ENCODE measurements at places on chromosomes 16 and 17.

GRCh38 chr16:18839555-18839954, 38.2 kb upstream of the ARL6IP1 start:
- DNase-seq, result no peak

GRCh38 chr16:17469011-17469740, 1.6 kb downstream of the XYLT1 start:
- DNase-seq, result peak; percentile 24

DNA sequence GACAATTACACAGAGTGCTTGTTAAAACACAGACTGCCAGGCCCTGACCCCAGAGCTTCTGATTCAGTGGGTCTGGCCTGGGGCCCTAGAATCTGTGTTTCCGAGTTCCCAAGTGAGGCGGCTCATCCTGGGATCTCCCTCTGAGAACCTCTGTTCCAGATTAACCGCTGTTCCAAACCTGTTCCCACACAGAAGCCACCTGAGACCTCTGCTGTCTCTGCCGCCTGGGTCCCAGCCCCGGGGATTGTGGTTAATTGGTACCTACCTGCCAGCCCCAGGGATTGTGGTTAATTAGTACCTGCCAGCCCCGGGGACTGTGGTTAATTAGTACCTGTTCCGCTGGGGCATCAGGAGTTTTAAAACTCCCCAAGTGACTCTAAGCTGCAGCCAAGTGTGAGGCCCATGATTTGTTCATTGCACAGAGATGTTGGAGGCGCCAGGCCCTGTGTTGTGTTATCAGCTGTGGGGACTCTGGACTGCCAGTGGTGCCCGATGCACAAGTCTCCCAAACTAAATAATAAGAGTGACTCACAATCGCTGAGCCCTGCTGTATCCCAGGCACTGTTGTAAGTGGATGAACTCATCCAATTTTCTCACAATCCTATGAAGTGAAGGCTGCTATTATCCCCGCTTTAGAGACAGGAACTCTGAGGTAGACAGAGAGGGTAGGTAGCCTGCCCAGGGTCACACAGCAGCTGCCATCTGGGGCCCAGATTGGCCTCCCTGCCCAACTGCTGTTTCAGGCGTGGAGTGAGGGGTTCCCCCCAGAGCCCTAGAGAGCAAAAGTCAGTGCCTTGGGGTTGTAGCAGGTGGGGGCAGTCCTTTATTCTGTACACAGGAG, 219.7 kb downstream of the IRF8 start:
- DNase-seq, result no peak

- DNase-seq, result no peak
These were observed 42.4 kb upstream of the DOC2B start for GRCh38 chr17:223723-224471.

GRCh38 chr17:30377574-30378240, 1.0 kb upstream of the CPD start:
- no peak for DNase-seq

GRCh38 chr17:17506181-17506741, 10.1 kb upstream of the RASD1 start:
- no peak for DNase-seq

DNA sequence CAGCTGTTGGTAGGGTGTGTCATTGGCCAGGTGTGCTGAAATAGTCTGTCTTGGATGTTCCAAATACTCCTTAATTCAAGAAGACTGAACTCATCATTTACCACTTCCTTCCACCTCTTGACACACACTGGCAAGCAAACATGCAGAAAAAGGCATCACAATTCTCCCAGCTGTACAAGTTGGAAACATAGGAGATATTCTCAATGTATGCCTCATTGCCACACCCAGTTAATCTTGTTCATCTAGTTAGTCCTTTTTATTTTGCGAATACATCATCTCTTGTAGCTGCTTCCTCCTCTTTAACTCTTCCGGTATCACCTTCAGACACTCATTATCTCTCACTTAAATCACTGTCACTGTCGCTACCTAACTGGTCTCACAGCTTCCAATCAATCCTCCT, 75.1 kb upstream of the GOT2 start:
- no peak for DNase-seq

DNA sequence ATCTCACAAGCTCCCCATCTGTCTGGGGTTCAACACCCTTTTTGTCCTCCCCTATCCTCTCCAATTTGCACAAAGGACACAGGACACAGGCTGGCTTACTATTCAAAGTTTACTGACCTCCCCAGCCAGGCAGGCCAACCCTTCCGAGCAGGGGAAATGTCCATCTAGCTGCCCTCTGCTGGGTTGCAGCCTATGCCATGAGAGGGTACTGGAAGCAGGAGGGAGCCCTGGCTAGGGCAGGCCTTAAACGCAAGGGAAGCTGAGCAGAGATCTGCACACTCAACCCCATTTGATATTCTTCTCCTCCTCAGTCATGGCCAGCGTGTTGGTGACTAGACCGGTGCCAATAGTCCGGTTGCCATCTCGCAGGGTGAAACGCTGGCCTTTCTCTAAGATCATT, 3.5 kb downstream of the TUFM start:
- DNase-seq, result no peak

DNA sequence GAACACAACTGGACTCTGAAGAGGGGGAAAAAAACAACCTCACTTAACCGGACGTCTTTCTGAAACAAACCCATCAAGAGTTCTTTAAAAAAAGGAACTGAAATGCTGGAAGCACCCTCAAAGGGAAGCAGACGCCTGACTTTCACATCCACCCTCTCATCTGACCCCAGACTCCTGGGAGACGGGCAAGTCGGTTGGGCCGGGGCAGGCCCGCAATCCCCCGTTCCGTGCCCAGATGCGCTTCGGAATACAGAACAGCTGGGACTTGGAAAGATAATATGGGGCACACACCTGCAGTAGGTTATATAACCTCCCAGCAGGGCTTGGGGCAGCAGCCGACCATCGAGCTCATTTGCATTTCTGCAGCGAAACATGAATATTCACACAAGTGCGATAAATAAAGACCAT, 3.7 kb downstream of the ARHGAP27 start:
- DNase-seq, result no peak

DNA sequence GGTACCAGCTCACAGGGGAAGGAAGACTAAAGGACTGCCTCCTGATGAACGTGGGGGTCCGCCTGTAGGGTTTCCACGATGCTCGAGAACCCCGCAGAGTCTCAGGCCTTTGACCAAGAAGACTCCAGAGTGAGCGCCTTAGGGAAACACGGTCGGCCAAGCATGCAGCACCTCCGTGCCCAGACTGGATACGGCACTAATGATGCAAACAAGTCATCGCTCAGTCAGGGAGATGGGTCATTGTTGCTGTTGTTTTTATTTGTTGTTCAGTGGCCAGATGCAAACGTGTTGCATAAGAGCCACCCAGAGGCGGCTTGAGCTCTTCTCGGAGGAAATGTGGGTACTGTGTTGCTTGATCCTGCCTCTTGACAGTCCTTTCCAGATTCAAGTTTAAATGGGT, 19.3 kb upstream of the RBFOX3 start:
- DNase-seq, result no peak

DNA sequence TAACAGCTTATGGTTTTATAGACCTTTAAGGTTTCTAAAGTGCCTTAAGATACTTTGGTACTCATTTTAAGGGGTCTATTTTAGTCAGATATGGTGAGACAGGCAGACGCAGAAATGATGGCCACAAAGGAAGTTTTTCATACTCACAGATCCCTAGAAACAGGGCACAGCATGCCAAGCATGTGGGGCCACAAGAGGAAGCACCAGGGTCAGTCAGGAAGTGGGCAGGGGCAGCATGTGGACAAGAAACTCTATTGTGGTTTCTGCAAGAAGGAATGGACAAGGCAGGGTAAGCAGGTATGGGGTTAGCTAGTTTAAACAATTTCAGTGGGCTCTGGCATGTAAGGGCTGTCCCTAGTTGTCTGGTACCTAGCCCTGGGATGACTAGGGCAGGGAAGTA, 8.5 kb downstream of the EFCAB3 start:
- DNase-seq, result peak; percentile 2

DNA sequence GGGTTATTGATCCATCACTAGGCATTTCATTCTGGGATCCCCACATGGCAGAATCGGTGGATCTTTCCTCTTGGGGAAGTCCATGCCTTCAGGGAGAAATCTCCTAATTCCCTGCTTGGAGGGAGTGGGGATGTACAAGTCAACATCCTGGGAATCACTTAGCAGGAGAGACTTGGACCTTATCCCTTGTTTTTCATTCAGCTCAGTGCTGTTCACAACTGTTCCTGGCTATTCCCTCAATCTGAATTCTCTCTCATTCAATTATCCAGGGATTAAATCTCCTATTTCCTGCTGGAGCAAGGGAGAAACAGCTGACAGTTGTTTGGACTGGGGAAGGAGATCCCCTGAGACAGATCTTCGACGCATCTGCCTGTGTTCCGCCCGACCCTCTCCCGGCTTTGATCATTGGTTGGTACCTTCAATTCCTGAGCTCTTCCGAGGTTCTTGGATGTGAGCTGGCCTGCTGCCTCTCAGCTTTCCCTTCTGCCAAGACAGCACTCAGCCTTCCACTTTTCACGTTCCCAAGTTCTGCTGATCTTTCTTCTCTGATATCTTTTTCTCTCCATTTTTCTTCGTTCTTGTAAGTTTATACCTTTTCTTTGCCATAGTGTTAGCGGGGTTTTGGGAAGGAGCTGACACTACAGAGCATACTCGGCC, 115.4 kb upstream of the GNAO1 start:
- no peak for DNase-seq

DNA sequence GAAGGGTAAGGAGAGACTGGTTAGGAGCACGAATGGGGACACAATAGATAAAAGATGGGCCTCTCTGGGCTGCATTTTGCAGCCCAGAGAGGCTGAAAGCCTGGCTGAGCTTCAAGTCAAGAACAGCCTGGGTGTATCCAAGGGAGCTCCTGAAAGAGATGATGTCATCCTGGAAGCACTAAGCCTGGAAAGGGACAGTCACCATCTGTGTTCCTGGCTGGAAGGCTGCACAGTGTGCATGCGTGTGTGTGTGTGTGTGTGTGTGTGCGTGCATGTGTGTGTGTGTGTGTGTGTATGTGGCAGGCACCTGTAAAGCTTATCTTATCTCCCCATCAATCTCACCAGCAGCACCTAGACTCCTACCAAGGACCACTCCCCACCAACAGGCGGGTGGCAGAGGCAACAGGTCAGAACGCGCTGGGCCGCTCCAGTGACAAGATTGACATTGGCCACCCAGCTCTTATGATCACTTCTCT, 44.1 kb downstream of the COG7 start:
- DNase-seq, result peak; percentile 22

- no peak for DNase-seq
These were observed 354.6 kb downstream of the CDH8 start for GRCh38 chr16:61681673-61682072.

- DNase-seq, result no peak
These were observed 26.0 kb upstream of the CDH15 start for GRCh38 chr16:89145406-89146161.

GRCh38 chr17:30590081-30590733, 113.0 kb downstream of the GOSR1 start:
- no peak for DNase-seq

- no peak for DNase-seq
These were observed 110.4 kb downstream of the MRTFB start for GRCh38 chr16:14181371-14182050.

GRCh38 chr17:39636587-39636926, 387 bp upstream of the STARD3 start:
- DNase-seq, result no peak

- no peak for DNase-seq
These were observed 14.6 kb downstream of the RSL1D1 start for GRCh38 chr16:11836650-11837244.

- DNase-seq, result peak; percentile 69
These were observed 12.4 kb downstream of the ATP5PD start for GRCh38 chr17:75034236-75034908.

DNA sequence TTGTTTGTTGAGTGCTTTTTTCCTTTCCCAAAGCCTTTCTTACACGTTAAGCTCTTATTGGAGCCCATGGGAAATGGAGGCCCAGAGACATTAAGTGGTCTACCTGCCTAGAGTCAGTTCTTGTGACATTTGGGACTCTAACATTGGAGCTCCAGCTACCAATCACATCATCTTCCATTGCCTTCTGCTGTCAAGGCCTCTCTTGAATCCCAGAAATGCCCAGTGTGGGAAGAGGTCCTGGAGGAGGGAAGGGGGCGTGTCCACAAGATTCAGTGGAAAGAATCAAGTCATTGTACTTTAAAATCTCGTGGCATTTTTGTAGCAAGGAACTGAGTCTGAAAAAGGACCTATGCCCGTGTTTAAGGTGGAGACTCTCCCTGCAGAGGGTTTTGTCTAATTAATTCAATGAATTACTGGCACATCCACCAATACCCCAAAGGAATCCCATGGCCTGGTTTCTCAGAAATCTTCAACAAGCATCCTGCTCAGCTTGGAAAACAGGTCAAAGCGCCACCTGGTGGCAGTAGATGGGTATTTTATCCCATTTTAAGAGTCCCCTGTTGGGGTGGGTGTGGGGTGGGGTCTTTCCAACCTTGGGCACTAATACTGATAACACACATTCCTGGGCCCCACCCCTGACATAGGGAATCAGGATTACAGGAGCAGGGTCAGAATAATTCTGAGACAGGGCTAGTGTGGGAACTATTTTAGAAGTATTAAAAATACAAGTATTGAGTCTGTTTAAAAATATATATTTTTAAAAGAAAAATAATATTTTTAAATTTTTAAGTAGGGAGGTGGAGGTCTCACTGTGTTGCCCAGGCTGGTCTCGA, 24.6 kb downstream of the GPT2 start:
- peak; percentile 43 for DNase-seq

DNA sequence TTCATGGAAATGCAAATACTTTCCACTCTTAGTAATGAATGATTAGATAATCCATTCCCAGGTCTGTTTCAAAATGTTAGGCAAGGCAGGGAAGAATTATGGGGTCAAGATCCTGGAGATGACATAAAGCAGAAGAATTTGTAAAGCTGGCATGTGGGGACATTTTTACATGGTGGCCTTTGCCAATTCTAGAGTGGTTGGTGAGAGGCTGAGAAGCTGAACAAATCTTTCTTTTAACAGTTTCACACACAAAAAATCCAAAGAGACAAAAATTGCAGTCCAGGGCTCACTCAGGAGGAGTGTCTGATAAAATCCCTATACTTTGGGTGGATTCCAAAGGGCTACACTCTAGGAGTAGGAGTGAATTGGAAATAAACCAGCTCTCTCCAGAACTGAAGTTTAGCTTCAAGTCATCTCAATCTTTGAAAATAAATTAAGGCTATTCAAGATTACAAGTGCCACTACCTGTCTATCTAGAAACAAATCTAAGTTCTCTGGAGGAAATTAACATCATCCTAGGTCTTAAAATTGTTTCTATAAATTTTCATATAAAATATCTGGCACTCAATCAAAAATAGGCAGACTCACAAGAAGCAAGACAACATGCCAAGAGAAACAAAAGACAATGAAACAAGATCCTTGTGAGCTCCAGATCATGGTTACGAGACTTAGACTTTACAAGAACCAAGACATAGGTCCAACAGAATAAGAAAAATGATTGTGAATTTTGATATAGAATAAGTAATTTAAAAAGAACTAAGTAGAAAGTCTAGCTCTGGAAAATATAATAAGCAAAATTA, 113.0 kb upstream of the AXIN2 start:
- no peak for DNase-seq

DNA sequence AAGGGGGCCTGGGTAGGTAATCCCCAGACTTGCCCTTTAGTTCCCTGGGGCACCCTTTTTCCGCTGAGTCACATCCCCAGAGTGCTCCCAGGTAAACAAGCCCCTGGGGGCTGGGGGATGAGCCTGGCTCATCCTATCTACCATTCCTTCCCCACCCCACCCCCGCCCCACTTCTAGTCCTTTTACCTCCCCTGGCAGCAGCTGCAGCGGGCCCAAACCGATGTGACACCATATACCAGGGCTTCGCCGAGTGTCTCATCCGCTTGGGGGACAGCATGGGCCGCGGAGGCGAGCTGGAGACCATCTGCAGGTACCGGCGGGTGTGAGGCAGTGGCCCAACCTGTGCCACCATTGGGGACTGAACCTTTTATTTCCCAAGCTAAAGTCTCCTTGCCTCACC, 860 bp downstream of the NRN1L start:
- no peak for DNase-seq
